ENCODE measurements at places on chromosomes 3 and 15.

GRCh38 chr3:150545419-150546225 lies 674 bp downstream of the SERP1 start:
- peak; percentile 19 for DNase-seq

DNA sequence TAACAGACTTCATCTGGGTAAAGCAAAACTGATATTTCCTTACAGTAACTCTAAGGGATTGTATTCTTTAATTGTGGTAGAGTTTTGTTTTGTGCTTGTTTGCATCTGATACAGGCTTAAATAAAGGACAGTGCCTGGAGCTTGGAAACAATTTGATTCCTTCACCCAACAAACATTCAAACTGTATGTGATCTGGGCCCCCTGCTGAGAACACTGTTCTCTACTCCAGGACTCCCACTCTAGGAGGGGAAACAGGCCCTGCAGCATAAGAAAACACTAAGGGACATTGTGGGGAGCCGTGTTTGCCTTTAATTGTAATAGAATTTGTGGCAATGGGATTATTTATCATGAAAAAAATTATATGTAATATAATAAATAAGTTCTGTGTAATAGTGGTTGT lies 56.9 kb downstream of the CTDSPL start:
- no peak for DNase-seq

GRCh38 chr3:10553591-10554235 lies 48.3 kb upstream of the ATP2B2 start:
- DNase-seq = peak; percentile 38

DNA sequence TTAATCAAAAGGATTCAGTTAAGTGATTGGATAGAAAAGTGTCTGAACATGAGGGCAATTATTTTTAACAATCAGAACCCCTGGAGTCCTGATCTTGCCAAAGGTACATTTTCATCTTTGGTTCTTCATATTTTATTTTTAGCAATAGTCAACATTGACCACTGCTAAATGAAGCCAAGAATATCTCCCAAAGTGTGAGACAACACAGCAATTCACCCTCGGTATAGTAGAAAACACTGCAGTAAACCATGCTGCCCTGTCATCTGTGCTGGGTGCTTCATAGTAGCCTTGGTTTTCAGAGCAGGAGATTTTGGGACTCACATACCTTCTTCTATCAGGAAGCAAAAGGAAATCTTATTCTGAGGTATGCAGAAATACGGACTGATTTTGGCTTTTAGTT lies 47.2 kb upstream of the PARL start:
- no peak for DNase-seq

GRCh38 chr3:29525254-29525881 lies 244.5 kb downstream of the RBMS3 start:
- DNase-seq = no peak

GRCh38 chr3:144843099-144843498 lies 871.5 kb downstream of the DIPK2A start:
- DNase-seq = peak; percentile 9

- DNase-seq = no peak
Observed at GRCh38 chr15:69615736-69616135, 163.1 kb downstream of the RPLP1 start.

- no peak for DNase-seq
Observed at GRCh38 chr15:92195241-92195640, 198.4 kb upstream of the ST8SIA2 start.

DNA sequence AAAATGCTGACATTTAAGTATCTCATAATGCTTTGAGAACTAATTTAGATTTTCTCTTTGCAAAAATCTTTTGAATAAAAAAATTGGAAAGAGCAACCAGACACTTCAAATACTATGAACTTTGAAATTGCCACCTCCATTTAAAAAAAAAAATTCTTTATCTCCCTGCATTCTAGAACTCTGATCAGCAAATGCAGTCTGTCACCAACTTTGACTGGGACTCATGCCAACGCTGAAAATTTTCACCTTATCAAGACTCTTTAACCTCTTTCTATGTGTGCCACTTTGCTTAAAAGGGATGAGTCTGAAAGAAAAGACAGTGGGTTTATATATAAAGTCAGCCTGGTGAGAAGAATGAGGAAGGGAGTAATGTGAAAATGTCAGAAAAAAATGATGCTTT lies 191.2 kb upstream of the ARPP21 start:
- no peak for DNase-seq

GRCh38 chr3:50470658-50471057 lies 32.8 kb downstream of the CACNA2D2 start:
- no peak for DNase-seq

GRCh38 chr3:10278501-10278900 lies 14.2 kb downstream of the GHRL start:
- no peak for DNase-seq

DNA sequence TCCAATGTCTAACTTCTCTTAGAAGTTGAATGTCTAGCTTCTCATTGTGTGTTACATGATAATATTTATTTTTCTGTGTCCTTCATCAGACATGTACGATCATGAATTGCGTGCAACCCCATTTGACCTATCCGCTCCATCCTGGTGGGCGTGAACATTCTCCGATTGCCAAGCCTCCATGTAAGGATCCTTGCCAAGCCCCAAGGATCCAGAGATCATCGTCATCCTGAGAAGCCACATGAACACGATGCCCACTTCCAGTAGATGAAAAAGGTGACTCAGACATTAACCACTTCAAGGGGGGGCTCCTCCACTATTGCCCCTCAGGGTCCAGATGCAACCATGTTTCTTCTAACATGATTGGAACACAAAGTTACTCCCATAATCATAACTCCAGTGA lies 25.5 kb upstream of the KNG1 start:
- DNase-seq = no peak

GRCh38 chr3:71708476-71709105 lies 16.6 kb downstream of the EIF4E3 start:
- DNase-seq = no peak

DNA sequence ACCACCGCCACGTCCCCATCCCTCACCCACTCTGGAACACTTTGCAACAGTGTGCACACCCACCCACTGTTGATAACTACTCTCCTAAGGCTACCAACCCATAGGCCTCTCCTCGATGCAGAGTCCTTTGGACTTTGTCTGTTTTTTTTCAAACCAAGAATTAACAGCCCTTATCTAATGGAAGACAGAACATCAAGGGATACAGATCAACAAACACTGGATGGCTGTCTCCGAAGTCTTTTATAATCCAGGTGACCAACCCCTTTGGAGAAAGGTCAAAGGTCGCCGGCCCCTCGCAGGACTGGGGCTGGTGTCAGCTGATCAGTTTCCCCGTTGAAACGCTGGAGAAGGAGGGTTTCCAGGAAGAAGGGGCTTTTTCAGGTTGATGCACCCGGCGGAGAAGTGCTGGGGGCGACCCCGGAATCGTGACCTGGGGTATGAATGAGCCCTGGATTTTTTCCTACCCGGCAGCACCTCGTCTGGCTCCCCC lies 532 bp downstream of the B4GALT4 start:
- no peak for DNase-seq

GRCh38 chr3:17645074-17645698 lies 97.2 kb downstream of the TBC1D5 start:
- peak; percentile 75 for DNase-seq

DNA sequence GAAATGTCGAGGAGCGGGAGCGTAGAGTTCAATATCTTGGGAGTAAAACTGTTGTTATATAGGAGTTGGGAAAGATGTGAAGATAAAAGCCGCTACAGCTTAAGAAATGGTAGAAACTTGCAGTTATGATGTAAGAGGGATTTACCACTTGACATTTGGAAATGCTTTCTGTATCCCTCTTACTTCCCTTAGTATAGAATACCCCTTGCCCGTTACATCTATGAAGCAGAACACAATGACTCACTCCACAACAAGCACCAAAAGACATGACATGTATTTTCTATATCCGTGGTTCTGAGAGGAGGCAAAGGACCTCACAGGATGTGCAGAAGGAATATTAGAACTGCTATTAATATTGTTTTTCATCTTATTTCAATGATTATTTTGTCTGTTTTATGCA lies 254.2 kb upstream of the NR2F2 start:
- peak; percentile 19 for DNase-seq

DNA sequence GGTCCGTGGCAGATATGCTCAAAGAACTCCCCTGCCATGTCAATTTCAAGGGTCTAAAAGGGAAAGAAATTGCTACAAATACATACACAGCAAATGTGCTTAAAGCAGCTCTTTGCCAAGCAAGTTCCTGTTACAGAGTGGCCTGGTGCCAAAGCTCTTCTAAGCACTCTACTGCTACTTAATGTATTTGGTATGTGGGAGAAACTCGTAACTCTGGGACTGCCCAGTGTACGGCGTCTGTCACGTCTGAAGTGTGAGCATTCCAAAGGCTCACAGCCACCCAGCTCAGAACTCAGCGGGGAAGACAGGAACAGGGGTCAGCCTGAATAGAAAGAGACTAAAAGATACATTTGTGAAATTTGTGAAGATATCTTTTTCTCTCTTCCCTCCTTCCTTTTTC lies 54.6 kb downstream of the RBMS3 start:
- DNase-seq = no peak

DNA sequence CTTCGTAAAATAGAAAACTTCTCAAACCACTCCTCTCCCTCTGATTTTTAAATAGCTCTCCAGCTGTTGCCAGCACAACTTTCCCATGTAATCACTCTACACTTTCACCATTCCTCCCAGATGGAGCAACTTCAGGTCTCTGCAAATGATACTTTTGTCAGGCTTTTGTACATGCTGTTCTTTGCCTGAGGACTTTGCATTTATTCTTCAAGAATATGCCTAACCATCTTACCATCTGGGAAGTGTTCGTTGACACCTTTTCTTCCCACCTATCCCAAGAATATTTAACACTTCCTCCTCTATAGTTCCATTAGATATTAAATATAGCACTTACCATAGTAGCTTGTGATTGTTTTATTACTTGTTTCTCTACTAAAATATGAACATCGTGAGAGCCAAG lies 703.7 kb downstream of the CADM2 start:
- DNase-seq = no peak

DNA sequence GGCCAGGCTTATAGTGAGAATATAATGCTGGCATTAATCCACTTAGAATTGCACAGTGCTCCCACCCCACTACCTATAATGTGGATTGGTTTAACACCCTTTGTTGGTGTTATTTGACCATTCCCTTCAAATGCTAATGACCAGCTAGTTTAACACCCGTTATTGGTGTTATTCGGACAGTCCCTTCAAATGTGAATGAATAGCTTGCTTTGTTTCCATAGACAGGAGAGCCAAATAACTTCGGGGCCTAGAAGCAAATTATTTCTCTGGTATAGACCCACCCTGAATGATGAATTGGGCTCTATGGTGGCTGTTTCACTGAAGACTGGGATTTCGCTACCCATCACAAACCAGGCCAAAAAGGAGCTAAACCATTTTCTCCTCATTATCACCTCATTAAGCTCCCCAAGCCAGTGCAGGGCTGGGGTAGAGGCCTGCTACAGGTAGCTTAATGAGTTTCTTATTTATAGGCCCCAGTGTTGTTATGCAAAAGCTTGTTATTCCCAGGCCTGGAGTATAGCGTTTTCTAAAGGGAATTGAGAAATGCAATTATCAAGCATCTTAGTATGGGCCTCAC lies 494.1 kb upstream of the DPH6 start:
- DNase-seq = no peak

- DNase-seq = no peak
Observed at GRCh38 chr3:174822320-174822719, 36.8 kb upstream of the NAALADL2 start.

DNA sequence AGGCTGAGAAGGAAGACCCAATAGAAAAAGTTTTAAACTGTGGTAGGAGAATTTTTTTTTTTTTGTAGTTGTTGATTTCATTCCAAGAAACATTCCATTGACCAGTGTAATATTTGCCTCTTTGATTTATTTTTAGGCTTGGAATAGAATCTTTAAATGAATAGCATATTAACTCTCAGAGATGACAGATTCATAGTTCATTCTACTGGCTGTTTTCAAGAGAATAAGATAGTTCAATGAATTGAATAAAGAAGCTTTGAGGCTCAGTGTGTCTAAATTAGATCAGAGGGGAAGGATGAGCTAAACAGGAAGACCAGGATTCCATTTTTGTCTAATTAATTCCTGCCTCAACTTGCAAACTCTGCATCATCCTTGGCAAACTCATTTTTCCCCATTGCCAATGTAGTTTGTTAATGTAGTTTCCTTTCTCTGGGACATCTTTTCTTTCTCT lies 98.4 kb downstream of the NAALADL2 start:
- DNase-seq = no peak

GRCh38 chr3:160098926-160099626 lies 110.4 kb downstream of the IL12A start:
- no peak for DNase-seq

DNA sequence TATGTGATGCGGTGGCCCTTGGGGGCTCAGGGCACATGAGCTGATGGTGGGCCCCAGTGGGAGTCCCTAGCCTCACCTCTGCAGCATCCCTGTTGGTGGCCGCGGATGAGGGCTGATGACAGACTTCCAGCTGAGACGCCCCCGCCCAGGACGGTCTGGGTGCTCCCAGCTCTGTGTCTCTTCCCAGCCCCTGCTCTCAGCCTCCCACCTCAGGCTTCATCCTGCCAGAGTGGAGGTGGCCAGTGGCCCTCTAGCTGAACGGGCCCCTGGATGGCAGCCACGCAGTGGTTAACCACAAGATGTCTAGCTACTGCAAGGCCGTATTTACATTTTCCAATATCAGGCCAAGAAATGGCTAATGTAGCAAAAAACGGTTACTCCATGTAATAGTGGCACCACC lies 205.3 kb upstream of the LINGO1 start:
- DNase-seq = peak; percentile 27

DNA sequence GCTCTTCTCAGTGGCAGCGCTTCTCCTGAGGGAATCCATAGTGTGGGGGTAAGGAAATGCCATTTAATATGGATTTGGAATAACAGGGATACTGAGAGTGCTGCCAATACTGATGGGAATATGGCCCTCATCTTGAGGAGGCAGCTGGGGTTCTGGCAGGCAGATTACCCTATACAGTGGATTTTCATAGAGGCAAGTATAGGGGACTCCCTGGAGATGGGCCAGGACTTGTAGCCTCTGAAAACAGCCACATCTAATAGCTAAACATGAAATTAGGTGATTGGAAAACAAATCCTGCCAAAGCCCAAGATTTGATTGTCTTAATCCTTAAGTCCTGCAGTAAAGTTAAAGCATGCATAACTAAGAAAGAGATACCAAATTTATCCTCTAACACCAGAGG lies 30.9 kb downstream of the DPH3 start:
- no peak for DNase-seq

- no peak for DNase-seq
Observed at GRCh38 chr15:48096813-48097212, 24.0 kb upstream of the SLC24A5 start.

DNA sequence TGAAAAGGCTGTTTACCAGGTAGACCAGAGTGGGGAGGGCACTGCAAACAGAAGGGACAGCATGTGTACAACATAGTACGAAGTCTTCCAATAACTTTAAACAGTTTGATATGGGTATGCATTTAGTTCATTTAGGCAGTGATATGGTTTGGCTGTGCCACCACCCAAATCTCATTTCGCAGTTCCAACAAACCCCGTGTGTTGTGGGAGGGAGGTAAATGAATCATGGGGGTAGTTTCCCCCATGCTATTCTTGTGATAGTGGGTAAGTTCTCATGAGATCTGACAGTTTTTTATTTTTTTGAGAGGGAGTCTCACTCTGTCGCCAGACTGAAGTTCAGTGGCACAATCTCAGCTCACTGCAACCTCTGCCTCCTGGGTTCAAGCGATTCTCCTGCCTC lies 7.6 kb upstream of the RAMAC start:
- no peak for DNase-seq

GRCh38 chr3:165607221-165607620 lies 230.0 kb downstream of the BCHE start:
- DNase-seq = no peak

- DNase-seq = no peak
Observed at GRCh38 chr3:101646726-101647125, 30.2 kb downstream of the ZBTB11 start.

GRCh38 chr15:44136991-44137477 lies 58.0 kb downstream of the FRMD5 start:
- no peak for DNase-seq

All from NB4 (cell line).